Stimulated activated CD8-positive, alpha-beta memory T cell treated with anti-CD3 and anti-CD28 coated beads, Interleukin-4, amount 100 ng/mL, for 4 hours (primary cell): ENCODE measurements at places on chromosomes 4 and X.

DNA sequence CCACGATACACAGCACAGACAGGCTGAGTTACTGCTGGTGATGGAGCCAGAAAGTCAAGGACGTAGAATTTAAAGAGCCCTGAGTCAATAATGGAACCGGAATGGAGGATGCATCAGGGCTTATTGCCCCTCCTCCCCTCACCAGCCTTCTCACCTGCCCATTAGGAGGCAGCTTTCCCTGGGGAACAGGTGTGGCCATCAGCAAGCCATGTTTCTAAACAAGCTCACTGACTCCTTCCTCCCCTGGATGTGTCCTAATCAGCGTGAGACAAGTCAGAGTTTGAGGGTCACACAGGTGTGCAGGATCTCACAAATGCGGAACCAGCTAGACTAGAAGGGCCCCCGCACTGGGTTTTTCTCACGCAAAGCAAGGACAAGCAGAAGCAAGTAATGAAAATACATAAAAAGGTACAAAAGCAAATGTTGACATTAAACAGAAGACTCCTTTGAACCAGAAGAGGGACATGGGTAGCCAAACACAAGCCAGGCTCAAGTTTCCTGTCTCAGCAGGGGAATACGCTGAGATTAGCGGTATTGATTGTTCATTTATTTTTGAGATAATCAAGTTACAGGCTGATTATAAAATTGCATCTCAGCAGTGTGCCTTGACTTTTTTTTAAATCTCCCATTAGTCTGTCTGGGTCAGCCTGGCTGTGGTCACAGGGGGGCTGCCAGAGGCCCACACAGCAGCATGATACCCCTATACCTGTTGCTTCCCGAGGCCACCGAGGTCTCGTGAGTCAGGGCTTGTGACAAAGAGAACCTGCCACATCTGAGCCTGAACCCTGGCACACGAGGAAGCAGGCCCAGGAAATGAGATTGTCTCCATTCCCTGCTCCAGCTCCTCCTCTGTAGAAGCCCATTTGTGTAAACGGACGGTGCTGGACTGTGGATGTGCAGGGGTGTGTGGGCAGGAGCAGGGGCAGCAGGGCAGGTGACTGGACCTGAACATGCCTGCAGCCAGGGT is 37.4 kb downstream of the CCKAR start:
- no peak for DNase-seq

DNA sequence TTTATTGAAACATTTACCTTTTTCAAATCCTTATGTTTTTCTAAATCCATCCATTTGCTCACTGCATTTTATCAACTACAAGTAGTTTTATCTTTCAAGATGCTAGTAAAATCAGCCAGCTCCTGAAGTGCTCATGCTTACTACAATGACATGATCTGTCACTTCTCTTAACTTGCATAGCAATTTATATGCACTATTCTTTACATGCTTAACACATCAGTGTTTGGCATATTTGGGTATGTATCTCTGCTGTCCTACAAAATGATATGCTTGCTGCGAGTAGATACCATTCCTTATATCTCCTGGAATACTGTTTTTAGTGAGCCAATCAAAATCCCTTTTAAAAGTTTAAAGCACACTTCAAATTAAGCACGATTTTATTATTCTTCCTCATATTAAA is 2726.8 kb downstream of the PCDH7 start:
- DNase-seq, result no peak

DNA sequence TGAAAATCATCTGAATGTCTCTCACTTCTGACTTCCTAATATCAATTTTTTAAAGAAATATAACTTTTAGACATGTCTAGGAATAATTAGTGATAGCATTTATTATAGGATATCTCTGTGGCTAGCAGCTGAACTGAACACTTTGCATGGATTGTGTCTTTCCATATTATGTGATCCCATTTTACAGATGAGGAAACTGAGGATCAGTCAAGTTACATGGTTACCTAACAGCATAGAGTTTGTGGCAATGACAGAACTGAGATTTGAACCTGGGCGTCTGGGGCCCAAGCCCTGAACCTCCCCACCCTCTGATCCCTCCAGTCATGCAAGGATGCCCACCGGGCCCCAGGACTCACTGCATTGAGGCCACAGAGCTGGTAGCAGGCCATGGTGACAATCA is 101.3 kb downstream of the SLC2A9 start:
- no peak for DNase-seq

DNA sequence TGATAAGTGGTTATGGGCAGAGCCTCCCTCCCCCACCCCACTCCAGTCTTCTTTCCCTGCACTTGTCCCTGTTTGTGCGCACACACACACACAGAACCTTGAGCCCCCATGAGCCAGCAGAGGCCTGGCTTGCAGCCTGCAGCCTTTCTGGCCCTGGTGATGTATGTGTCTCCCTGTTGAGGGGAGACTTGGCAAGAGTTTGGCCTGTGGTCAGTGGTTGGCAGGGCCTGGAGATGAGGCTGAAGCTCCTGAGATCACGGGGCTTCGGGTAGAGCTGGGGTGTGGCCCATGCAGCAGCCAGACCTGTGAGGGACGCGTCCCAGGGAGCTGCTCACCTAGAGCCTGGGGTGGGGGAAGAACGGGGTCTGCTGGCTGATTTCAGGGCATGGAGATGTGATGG is 2.3 kb downstream of the GPR173 start:
- no peak for DNase-seq

DNA sequence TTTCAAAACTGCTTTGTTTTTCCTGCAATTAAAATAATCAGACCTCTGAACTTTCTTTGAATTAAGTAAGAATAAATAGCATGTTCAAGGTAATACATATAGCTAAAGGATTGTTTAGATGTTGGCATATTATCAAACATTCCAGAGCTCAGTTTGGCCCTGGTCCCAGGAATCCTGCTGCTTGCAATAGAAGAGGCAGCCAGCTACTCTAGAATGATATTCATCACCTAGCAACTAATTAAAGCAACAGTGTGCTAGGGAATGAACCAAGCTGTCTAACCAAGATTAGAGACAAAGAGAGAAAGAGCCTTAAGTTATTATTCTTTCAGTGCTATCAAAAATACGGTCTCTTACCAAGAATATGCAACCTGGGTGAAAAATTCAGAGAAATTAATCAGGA is 460.9 kb downstream of the GABRG1 start:
- no peak for DNase-seq

DNA sequence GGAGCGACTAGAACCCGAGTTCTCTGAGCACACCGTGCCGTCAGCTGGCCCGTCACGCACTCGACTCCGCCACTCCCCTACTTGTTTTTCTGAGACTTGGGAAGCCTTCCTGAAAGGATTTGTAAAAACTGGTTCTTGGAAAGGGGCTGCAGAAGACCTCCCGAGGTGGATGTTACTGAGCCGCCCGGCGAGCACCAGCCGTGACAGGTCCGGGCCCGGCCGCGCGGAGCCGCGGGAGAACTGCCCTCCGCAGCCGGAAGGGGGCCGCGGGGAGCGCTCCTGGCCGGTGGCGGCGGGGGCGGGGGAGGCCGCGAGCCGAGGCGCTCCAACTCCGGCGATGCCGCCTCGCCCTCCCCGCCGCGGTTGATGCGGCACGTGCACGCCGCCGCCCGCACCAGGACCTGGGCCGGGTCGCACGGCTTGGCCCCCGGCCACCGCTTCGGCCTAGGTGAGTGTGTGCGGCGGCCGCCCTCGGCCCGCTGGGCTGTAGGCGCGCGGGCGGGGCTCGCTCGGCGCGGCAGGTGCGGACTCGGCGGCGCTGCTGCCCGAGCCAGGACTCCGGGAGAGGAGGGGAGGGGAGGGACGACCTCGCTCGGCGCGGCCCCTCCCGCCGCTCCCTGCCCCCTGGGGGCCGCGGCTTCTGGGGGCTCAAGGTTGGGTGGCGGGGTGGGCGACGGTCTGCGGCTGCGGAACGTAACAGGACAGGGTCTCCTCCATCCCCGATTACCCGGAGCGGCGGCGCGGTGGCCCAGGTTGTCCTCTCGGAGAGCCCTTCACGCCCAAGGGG is 1.7 kb downstream of the SPRY1 start:
- DNase-seq, result peak; percentile 42

DNA sequence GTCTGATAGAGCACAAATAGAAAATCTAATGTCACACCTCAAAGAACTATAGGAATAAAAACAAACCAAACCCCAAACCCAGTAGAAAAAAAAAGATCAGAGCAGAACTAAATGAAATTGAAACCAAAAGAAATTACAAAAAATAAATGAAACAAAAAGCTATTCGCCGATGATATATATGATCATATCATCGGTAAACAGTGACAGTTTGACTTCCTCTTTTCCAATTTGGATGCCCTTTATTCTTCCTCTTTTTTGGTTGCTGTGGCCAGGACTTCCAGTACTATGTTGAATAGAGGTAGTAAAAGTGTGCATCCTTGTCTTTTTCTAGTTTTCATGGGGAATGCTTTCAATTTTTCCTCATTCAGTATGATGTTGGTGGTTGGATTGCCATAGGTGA is 215.3 kb upstream of the AR start:
- no peak for DNase-seq

- DNase-seq, result no peak
Observed at GRCh38 chrX:129706400-129707072, 32.2 kb upstream of the XPNPEP2 start.

- no peak for DNase-seq
Observed at GRCh38 chr4:125097729-125098128, 217.0 kb upstream of the FAT4 start.
